ENCODE measurements at places on chromosomes 13 and 19.
A peak's percentile ranks its signal among the peaks of the same experiment; 100 is the strongest.

GRCh38 chr19:1917926-1918325 lies 12.7 kb downstream of the ADAT3 start:
- no peak for DNase-seq

DNA sequence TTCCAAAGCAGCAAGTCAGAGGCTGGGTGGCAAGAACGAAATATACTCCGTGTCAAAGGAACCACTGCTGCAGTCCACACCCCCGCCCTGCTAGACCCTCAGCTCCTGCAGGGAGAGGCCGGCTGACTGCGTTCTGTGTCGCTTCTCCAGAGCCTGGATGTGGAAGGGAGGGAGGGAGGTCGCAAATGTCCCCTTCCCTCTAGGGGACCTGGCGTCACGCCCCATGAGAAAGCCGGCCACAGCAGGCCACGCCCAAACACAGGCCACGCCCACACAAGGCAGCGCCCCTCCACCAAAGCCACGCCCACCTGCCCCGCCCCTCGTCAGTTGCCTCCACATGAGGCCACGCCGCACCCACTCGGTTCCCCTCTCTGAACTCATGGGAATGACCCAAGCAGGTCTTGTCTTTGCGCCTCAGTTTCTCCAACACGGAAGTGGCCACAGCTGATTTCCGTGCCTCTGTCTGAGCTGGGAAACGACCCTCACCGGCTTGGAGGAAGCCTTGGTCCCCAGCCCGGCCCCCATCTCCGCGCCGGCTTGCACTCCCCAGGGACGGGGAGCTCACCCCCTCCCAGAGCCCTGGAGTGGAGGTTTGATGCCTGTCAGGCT lies 38.4 kb upstream of the TCF3 start:
- DNase-seq = no peak

GRCh38 chr19:38862321-38863059 lies 12.7 kb upstream of the HNRNPL start:
- DNase-seq = no peak

DNA sequence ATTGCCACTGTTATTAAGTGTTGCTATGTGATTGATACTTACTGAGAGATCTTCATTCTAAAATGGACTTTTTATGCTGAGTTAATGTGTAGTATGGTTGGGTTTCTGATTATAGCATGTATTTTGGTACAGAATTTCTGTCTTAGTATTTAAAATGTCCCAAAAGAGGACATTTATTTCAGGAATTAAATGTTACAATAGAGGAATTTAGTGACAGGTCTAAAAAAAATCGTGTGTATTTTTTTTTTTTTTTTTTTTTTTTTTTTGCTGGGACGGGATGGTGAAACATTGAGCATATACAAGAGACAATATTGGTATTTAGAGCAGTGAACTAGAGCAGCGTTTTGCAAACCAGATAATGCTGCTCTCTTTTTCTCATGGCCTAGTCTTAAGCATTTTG lies 27.9 kb downstream of the URI1 start:
- DNase-seq = no peak

GRCh38 chr13:94308832-94309231 lies 170.7 kb downstream of the DCT start:
- no peak for DNase-seq

DNA sequence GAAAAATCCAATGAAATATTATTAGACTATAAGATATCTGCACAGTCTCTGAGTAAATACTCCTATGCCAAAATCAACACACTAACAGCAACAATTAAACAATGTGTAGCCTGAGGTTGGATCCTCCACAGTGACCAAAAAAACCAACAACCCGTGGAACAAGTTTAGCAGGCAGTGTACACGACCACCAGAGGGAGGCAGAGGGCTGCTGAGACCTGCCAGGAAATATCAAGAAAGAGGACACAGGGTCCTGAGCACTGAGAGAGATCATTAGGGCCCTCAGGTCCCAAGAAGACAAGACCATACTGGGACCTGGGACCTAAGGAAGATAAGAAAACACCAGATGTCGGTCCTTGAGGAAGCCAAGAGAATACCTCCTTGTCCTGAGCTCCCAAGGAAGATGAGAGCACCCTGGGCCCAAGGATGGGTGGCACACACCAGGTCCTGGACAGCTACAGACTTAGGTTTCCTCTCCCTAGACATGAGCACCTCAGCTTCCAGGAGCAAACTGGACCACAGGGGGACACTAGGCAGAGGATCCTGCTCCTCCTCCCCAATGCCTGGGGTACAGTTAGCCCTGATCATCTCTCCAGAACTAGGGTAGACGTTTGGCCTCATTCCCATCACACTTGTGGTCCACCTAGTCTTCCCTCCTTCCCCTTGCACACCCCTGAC lies 822 bp upstream of the ZNF274 start:
- DNase-seq = peak; percentile 28

- no peak for DNase-seq
Observed at GRCh38 chr13:32661685-32662084, 75.4 kb downstream of the PDS5B start.

All from kidney (tissue), 22 donors.